ENCODE measurements at places on chromosomes 1 and 21.

DNA sequence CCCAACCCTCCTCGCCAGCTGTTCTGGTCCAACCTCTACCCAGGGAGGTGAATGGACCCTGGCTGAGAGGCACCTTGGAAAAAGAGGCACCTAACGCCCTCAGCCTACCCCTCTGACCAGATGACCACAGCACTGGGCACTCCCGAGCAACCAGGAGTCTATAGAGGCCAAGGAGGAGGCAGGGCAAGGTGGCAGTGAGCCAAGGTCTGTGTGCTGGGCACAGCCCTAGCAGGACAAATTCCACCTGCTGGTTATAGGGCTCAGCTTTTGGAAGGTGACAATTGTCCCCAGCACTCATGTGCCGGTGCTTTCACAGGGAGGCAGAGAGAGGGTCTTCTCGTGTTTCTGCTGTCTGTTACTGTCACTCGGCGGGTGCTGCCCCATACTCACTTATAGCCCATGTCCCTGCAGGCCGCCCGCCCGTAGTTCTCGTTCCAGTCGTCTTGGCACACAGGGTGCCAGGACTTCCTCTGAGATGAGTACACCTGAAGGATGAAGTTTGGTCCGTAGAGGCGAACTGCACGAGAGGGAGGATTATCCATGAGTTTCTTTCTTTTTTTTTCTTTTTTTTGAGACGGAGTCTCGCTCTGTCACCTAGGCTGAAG is 27.8 kb downstream of the TMPRSS2 start:
- DNase-seq, result no peak

DNA sequence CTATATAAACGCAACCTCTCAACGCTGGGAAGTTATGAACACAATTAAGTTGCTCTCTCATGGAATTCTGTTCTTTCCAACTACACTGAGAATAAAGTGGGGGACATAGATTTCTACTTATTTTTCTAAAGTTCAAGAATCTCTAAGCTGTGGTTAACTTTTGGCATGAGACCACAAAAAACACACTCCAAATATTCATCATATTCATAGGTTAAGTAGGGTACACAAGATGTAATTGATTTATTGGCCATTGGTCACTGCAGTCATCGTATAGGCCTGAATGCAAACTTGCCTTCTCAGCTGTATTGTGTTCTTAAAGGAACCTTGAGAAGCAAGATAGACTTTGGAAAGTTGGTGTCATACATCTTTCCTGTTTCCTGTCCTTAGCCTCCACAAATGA is 40.3 kb downstream of the PRRX1 start:
- no peak for DNase-seq

DNA sequence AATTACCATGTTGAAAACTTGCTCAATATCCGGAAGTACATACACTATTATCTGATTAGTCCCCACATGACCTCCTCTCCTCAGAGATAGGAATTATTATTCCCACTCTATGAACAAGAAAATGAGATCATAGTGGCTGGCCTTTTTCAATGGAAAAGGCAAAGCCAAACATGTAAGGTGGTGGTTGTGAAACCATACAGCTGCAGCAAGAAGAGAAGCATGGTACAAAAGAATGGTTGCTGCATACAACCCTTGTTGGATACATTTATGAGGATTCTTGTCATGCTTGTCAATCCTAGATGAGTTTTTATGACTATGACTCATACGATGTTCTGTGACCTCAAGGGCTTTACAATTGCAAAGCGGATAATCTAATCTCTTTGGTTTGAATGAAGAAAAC is 514.7 kb downstream of the PLPP3 start:
- DNase-seq, result no peak

- no peak for DNase-seq
These were observed 463.3 kb upstream of the BRINP3 start for GRCh38 chr1:190940951-190941350.
